Pulmonary artery endothelial cell (primary cell): ENCODE measurements at places on chromosomes 2 and 18. TPM values are rescaled to one million over a fixed set of nuclear protein-coding genes. Genes with fewer than 3 reads are reported as not detected.

SERPINB5 gene
- total RNA-seq = 0.07 and 0.14 TPM in 2 replicates

NTSR2 gene
- not detected in 2 replicates for total RNA-seq

NUP35 gene
- 16.1 and 25.3 TPM in 2 replicates for total RNA-seq

DBI gene
- total RNA-seq = 99.0 and 107 TPM in 2 replicates

ZFAND2B gene
- total RNA-seq = 18.8 and 20.2 TPM in 2 replicates

SIX3 gene
- total RNA-seq = not detected in 2 replicates

DNA sequence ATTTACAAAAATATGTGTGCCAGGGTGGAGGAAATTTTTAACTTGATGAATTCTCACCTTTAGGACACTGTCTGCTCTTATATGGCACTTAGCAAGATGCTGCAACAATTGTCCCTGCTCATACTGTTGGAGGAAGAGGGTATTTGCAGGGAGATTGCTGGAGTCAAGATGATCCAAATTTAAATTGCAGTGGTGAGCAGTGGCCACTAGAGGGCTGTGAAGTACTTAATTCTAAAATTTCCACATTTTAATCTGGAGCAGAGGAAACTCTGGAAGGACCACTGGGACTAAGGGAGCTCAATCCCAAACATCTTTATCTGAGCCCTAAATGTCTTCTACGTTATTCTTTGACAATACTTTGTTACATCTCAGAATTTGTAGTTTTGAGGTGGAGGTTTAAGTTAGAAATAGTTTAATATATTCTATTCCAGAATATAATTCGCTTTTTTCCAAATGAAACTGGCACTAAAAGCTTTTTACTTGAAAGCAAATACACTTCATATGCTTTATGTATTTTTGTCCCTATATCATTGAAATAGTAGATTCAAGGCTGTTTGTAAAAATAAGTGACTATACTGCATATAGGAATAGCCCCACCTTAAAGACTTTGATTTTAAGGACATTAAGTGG, 33.0 kb upstream of the PTH2R start:
- no peak for DNase-seq

- DNase-seq = no peak
Measured at GRCh38 chr2:42878581-42878980, 86.2 kb upstream of the HAAO start.

GRCh38 chr2:53820711-53821110, 33.9 kb downstream of the ERLEC1 start:
- DNase-seq = no peak

DNA sequence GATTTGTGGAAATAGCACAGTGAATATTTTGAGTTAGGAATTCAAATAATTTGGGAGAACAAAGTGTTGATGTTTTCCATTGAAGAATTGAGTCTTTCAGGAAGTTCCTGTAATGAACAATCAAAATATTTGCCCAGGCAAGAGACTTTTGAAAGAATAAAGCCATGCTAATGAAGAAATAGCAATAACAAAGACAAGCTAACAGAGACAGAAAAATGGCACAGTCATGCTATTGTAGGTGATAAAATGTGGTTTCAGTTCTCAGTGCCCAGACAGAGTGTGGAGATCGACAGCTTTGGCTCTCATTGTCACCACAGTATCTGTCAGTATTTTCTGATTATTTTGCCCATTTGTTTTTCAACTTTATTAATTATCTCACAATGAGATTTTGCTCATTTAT, 490.8 kb upstream of the PIK3C3 start:
- DNase-seq = no peak

- DNase-seq = no peak
Measured at GRCh38 chr2:43941966-43942365, 53.8 kb downstream of the LRPPRC start.

- DNase-seq = no peak
Measured at GRCh38 chr2:65357095-65357958, 75.1 kb downstream of the SPRED2 start.
